ENCODE measurements at places on chromosomes 3 and 15.

DNA sequence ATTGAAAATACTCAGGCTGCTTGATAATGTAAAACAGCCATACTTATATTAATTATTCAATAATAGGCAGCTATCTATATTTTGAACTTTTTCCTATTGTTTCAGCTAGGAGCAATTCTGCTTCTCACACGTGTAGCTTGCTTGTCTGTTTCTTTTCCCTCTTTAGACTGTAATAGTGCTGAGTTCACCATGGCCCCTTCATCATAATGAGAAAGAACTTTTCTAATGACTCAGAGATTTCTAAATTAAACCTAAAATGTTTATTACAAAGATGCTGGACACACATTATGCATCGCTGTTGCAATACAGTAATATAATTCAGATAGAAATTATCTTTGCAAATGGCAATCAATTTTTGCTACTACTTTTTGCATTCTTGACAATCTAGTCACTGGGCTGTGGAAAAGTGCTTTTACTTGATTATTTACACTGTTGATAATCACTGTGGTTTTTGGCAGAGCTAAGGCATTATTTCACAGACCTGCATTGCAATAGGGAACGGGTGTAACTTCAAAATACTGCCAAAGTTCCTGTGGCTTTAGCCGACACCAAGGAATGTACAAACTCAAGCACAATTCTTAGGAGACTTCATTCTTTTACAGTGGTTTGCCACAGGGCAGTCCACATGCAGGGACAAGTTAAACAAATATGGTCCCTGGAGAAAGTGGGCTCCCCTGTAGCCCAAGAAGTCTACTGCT, 281.0 kb upstream of the TBL1XR1 start:
- DNase-seq, result no peak

DNA sequence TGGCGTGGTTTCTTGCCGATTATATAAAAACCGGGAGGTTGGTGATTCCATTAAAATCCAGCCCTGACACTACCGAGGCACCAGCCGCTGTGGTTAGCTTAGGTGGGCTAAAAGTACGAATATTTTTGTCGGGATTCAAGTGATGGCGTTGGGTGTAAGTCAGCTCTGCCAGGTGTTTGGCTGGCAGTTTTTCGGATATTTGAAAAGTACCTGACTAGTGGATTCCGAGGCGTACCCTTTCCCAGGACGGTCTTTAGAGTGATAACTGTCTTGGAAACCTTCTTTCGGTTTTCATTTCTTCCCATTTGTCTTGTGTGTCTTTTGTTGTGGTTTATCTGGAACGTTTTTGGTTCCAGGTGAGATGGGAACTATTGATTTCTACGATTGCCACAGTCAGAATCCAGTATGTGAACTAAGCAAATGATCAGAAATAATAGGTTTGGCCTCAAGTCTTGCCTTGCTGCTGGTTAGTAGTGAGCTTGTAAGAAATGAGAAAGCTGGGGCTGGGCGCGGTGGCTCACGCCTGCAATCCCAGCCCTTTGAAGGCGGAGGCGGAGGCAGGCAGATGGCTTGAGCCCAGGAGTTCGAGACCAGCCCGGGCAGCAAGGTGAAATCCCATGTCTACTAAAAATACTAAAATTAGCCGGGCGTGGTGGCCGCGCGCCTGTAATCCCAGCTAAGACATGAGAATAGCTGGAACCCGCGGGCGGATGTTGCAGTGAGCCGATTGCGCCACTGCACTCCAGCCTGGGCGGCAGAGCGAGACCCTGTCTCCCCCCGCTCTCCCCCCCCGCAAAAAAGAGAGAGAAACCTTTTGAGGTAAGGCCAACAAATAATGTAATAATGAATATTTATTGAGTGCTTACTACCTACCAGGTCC, 1.4 kb downstream of the FYTTD1 start:
- DNase-seq, result no peak

- no peak for DNase-seq
Observed at GRCh38 chr15:98438326-98438725, 210.0 kb upstream of the IGF1R start.

GRCh38 chr3:112604536-112604935, 36.4 kb downstream of the CCDC80 start:
- DNase-seq, result no peak

DNA sequence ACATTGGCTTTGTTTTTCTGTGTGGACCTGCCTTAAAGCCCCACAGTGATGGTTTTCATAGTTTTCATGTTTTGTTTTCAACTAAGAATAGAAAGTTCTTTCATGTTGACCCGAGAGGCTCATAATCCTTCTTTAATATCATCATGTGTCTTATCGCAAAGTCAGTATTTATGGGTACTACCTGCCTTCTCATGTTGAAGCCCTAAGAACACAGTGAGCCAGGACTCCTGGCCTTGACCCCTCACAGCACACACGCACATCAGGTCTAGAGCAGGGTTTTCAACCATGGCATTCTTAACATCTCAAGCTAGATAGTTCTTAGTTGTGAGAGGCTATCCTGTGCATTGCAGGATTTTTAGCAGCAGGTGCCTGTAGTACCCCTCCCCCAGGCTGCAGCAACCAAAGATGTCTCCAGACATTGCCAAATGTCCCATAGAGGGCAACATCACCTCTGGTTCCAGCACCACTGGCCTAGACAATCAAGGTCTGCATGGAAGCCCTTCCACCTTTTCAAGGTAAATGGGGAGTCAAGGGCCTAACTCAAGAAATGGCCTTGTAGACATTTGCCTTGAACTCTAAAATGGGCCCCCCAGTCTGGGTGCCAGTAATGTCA, 118.3 kb downstream of the MTHFS start:
- no peak for DNase-seq

- DNase-seq, result no peak
Observed at GRCh38 chr3:66577426-66578203, 76.8 kb upstream of the LRIG1 start.

DNA sequence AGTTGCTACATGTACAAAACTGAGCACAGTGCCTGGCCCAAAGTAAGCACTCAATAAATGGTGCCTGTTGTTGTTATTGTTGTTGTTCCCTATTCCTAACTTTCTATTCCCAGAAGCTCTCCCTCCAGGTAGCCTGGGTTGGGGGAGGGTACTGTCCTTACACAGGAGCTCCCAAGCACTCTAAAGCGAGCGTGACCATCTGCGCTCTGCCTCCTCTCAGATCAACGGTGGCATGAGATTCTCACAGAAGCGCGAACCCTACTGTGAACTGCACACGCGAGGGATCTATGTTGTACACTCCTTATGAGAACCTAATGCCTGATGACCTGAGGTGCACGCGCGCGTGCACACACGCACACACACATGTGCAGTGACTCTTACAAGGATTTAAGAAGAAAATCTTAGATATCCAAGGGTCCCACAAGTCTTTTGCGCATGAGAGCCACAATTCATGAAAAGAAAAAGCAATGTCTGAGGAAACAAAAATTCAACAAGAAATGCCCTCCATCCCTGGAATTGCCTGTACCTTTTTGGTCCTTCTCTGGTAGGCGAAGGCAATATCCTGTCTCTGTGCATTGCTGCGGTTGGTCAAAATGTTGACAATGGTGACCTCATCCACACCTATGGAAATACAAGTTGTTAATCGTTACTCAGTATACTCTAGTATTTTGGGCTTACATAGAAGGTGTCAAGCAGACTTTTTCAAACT, 33.7 kb downstream of the ANXA2 start:
- no peak for DNase-seq

DNA sequence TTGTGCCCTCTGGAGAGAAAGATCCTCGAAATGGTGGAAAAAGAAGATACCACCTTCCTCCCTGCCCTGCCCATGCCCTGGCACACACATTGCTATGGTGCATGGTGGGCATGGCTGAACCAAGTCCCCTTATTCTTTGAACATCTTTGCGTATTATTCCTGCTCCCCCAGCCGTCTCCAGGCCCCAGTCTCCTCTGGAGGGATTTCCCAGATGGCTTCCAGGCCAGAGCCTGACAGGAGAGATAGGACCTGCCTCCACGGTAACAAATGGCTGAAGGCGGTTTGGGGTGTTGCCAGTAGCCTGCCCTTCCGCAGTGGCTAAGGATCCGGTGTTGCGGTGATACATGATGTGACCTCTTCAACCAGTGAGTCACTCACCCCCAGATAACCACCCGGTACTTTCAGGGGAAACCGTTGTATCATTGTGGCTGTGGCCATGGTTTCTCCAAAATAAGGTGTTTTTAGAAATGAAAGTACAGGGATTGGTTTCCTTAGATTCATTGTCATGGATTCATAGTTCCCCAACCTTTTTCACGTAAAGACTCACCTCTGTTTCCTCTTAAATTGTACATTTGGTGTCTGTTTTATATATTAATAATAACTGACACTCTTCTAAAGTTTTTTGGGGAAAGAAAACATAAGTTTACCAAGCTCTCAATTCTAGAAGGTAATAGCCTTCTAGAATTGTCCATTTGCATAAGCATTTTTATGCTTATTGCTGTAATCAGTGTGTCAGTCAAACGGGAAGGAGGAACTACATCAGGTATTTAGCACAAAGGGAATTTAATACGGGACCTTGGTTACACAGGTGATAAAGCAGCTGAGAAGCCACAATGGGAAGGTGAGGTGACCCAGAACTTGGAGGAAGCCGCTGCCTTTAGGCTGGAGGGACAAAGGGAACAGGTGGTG, 25.9 kb downstream of the SMAD3 start:
- DNase-seq, result no peak

DNA sequence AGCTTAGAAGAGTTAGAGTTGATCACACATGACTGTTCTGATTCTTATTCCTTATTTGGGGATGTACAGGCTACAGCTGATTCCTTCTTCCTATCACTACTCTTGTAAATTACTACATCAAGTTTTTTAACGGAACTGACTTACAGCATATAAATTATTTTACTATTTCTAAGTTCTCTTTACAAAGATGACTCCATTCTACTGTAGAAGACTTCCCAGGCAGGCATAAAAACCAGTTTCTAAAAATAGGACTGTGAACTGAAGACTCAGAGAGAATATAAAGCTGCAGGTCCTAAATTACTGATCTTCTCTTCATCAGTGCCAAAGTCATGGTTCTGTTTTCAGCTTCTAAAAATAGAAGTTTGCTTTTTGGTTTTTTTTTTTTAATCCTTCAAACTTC, 38.9 kb downstream of the ANO10 start:
- no peak for DNase-seq

- DNase-seq, result no peak
Observed at GRCh38 chr3:126121632-126122031, 37.7 kb upstream of the SLC41A3 start.

- no peak for DNase-seq
Observed at GRCh38 chr15:80977627-80978036, 12.0 kb downstream of the MESD start.

- no peak for DNase-seq
Observed at GRCh38 chr3:45353070-45353469, 35.3 kb upstream of the LARS2 start.

GRCh38 chr15:99481113-99481950, 84.5 kb upstream of the MEF2A start:
- no peak for DNase-seq

GRCh38 chr3:171092467-171092911, 66.0 kb upstream of the SLC2A2 start:
- no peak for DNase-seq

GRCh38 chr3:55907616-55908015, 420.5 kb upstream of the WNT5A start:
- DNase-seq, result no peak

GRCh38 chr3:15557511-15557946, 36.0 kb upstream of the COLQ start:
- peak; percentile 6 for DNase-seq

GRCh38 chr15:56530157-56530556, 65.2 kb upstream of the MNS1 start:
- no peak for DNase-seq

- no peak for DNase-seq
Observed at GRCh38 chr15:65275728-65276126, 11.0 kb downstream of the PARP16 start.

GRCh38 chr15:74345051-74345450, 22.4 kb downstream of the CYP11A1 start:
- no peak for DNase-seq

DNA sequence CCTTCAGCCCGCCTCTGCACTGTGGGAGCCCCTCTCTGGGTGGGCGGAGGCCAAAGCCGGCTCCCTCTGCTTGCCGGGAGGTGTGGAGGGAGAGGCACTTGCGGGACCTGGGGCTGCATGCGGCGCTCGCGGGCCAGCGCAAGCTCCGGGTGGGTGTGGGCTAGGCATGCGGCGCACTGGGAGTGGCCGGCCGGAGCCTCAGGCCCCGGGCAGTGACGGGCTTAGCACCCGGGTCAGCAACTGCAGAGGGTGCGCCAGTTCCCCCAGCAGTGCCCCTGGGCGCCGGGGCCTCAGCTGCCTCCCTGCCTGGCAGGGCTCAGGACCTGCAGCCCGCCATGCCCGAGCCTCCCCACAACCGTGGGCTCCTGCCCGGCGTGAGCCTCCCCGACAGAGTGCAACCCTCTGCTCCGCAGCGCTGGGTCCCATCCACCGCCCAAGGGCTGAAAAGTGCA, 98.9 kb upstream of the POU1F1 start:
- DNase-seq, result no peak

- DNase-seq, result no peak
Observed at GRCh38 chr3:197286678-197287077, 11.7 kb downstream of the DLG1 start.

- DNase-seq, result no peak
Observed at GRCh38 chr15:90003736-90004135, 2.6 kb downstream of the ZNF710 start.

DNA sequence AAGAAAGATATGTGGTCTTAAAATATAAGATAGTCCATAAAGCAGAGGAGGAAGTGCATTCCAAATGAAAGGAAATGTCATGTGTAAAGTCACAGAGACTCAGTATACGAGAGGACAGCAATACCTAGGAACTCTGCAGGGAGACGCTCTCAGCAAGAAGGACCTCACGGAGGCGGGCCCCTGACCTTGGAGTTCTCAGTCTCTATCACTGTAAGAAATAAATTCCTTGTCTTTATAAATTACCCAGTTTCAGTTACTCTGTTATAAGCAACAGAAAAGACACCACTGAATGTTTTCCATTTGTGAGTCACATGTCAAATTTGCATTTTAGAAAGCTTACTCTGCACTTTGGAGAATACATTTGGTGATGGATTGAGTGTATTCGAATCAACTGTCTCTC, 140.6 kb downstream of the GBE1 start:
- no peak for DNase-seq

- no peak for DNase-seq
Observed at GRCh38 chr15:94174399-94174802, 57.0 kb upstream of the MCTP2 start.

GRCh38 chr15:64092864-64093626, 593 bp downstream of the CIAO2A start:
- DNase-seq, result peak; percentile 4

DNA sequence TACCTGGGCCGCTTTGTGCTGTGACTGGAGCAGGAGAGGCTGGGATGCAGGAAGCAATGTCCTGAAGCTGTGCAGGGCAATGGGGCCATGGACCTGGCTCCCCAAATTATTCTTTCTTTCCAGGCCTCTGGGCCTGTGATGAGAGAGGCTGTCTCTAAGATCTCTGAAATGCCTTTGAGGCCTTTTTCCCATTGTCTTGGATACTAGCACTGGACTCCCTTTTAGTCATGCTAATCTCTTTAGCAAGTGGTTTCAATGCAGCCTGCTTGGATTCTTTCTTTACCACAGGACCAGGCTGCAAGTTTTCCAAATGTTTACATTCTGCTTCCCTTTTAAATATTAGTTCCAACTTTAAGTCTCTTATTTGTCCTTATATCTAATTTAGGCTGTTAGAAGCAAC, 64.8 kb upstream of the SGO1 start:
- DNase-seq, result no peak

- no peak for DNase-seq
Observed at GRCh38 chr3:150871192-150871591, 34.0 kb downstream of the MINDY4B start.

Data from stimulated activated CD4-positive, alpha-beta T cell treated with anti-CD3 and anti-CD28 coated beads, TNF-alpha, amount 100 ng/mL, for 1 hour (primary cell).